CD4-positive, alpha-beta T cell (primary cell): ENCODE measurements at places on chromosomes 11 and 22.

DNA sequence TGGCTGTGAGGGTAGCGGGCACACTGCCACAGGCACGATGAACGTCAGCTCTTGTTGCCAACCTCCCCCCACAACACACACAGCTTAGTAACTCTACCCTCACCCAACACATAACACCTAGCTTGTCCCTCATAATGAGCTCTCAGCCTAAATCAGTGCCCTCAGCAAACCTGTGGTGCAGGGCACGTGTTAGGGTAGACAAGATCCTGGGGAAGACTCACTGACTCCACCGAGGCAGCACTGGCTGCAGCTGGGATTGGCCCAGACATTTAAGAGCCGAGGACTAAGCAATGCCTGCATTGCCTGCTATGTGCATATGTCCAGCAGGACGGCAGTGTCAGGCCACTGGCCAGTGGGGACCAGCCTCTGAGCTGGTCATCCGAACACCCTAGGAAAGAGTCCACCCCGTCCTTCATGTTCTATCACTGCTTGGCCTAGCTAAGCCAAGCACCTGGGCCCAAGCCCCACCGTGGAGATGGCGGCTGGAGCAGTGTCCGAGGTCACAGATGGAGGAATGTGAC lies 32.9 kb upstream of the TRIM29 start:
- DNase-seq = no peak

- no peak for DNase-seq
These were observed 1.2 kb downstream of the CSRP3 start for GRCh38 chr11:19200410-19201201.

GRCh38 chr11:61587951-61588727 lies 7.3 kb upstream of the SYT7 start:
- DNase-seq = peak; percentile 73

GRCh38 chr11:58059007-58059350 lies 28.2 kb downstream of the OR6Q1 start:
- DNase-seq = no peak

GRCh38 chr11:85385547-85385946 lies 241.6 kb downstream of the DLG2 start:
- no peak for DNase-seq

- DNase-seq = no peak
These were observed 72.1 kb downstream of the RNF169 start for GRCh38 chr11:74820763-74821162.

- no peak for DNase-seq
These were observed 23.9 kb downstream of the TSPAN32 start for GRCh38 chr11:2325719-2326118.

GRCh38 chr11:23310276-23310675 lies 450.0 kb upstream of the CCDC179 start:
- no peak for DNase-seq

- DNase-seq = no peak
These were observed 313.6 kb downstream of the ETS1 start for GRCh38 chr11:128273736-128274135.

DNA sequence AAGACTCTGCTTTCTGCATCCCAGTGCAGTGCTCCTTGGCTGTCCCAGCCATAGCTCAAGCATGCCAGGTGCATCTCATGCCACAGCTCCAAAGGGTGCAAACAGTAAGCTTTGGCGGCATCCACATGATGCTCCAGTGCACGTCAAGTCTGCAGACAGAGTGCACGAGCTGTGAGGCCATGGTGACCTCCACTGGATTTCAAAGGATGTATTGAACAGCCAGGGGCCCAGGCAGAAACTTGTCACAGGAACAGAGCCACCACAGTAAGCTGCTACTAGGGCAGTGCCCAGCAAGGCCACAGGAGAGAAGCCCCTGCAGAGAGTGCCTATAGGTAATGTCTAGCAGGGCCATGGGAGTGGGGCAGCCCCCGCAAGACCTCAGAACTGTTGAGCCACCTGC lies 206.8 kb upstream of the DDI1 start:
- DNase-seq = no peak

DNA sequence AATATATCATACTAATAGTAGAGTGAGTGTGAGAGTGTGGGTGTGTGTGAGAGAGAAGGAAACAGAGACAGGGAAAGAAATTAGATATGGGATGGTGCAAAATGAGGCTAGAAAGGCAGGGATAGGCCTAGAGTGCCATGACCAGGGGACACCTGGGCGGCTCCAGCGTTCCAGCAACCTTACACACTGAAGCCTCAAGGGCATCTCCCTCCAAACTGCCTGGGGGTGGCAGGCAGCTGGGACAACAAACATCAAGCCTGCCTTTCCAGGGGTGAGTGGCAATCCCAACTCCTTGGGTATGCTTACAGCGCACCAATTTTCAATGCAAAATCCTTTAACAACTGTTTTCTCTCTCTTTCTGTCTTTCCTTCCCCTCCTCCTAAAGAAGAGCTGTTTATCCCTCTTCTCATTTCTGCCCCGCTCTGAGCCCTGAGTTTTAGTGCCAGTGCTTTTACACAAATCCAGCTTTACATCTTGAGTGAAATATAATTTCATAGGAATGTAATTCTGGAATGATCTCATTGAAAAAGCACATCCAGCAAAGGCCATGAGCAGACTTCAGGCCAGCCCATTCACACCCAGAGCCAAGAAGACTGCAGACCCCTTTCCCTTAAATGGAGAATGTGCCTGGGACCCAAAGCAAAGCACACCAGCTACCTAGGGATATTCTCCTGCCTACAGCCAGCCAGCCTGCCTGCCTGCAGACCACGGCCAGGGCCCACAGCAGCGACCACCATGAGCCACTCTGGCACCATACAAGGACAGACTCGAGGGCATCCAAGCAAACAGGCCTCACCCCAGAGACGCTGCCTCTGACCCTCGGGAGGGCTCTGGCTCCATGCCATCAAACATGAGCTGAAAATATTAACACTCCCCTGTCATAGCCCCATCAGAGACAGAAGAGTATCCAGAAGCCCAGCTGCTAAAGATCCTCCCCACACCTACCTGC lies 90.3 kb downstream of the RPL27A start:
- no peak for DNase-seq

DNA sequence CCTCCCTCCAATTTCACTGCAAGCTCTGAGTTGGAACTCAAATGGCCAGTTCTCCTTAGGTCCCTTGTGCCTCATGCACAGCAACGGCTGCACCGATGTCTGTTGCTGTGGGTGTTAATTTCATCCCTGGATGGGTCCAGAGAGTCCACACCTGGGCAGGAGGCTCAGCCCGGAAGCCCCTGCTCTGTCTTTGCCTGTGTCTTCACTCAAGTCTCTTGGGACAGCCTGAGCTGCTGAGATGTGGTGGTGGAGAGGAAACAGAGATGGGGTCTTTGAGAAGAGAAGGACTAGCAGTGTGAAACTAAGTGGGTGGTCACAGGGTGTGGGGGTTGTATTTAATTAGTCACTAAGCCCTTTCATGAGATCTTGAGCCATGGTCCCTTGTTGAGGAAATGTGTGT lies 109.3 kb downstream of the NECTIN1 start:
- no peak for DNase-seq

GRCh38 chr11:10314199-10315072 lies 9.6 kb downstream of the ADM start:
- peak; percentile 53 for DNase-seq

- DNase-seq = no peak
These were observed 60.2 kb downstream of the ENDOD1 start for GRCh38 chr11:95149651-95150364.

DNA sequence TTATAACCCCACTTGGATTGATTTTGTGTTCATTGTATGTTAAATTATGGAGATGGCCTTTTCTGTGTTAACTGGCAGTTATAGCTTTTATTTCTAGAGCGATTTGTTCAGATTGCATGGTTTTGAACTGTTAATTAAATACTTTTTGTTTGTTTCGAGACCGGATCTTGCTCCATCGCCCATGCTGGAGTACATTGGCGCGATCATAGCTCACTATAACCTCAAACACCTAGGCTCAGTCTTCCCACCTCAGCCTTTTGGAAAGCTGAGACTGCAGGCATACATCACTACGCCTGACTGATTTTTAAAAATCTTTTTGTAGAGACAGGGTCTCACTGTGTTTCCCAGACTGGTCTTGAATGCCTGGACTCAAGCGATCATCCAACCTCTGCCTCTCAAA lies 77.0 kb downstream of the FAM83F start:
- DNase-seq = no peak

DNA sequence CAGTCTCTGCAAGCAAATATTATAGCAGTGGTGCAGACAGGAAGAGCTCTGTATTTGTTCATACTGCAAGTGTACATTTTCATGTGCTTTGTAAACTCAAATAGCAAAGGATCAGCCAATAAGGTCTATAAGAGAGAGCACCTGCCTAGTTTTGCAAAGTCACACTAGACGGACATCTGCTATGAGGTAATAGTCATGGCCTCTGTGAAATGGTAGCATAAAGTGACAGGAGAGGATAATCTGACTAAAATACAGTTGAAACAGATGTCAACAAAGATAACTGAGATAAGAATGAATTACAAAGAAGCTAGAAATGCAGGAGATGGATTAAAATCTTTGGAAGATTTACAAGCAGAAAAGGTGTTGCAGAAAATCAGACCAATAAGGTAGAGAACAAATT lies 70.6 kb upstream of the SPON1 start:
- no peak for DNase-seq

GRCh38 chr22:31852691-31853421 lies 91.5 kb upstream of the YWHAH start:
- DNase-seq = no peak

DNA sequence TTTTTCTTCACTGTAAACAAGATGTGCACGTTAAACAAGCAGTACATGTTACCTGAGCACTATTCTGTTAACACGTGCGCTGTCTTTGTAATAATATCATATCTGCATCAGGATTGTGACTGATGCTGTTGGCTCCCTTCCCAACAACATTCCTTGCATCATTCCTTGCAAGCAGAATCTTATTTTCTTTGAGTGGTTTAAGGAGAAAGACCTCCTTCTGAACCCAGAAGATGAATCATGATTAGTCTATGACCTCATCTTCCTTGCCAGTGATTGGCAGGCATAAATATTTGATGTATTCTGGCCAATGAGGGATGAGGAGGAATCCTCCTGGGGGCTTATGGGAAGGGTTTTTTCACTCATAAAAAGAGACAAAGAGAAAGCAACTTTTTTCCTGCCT lies 46.2 kb downstream of the C11orf71 start:
- no peak for DNase-seq

DNA sequence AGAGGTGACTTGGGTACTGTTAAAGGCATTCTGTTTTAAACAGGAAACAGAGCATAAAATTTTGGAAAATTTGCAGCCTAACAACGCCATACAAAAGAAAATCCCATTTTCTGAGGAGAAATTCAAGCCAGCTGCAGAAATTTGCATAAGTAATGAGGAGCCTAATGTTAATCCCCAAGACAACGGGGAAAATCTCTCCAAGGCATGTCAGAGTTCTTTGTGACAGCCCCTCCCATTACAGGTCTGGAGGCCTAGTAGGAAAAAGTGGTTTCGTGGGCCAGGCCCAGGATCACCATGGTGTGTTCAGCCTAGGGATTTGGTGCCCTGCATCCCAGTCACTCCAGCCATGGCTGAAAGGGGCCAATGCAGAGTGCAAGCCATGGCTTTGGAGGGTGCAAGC lies 1333.1 kb upstream of the TENM4 start:
- DNase-seq = no peak

DNA sequence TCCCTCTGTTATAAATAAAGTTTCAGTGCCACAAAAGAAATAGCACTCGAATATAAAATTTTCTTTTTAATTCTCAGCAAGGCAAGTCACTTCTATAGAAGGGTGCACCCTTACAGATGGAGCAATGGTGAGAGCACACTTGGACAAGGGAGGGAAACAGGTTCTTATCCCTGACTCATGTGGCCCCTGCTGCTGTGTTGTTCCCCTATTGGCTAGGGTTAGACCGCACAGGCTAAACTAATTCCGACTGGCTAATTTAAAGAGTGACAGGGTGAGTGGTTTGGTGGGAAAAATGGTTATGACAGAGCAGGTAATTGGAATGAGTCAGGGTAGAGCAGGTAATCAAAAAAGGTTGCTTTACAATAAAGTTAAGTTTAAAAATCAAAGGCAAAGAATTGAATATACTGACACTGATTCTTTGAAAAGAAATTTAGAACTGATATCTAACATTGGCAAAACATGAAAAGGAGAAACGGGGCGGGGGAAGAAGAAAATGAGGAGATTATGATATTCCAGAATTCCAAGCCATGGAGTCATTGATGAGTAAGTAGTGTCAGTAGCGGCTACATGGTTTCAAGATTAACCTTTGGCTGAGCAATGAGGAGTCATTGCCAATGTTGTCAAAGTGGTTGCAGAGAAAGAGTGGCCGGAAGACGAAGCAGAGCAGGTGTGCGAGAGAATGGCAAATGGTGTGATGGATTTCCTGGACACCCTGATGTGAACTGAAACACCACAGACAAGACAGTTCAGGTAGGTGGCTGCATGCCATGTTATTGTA lies 48.4 kb upstream of the MRGPRX1 start:
- no peak for DNase-seq

GRCh38 chr11:121131656-121132055 lies 30.6 kb downstream of the TECTA start:
- no peak for DNase-seq

DNA sequence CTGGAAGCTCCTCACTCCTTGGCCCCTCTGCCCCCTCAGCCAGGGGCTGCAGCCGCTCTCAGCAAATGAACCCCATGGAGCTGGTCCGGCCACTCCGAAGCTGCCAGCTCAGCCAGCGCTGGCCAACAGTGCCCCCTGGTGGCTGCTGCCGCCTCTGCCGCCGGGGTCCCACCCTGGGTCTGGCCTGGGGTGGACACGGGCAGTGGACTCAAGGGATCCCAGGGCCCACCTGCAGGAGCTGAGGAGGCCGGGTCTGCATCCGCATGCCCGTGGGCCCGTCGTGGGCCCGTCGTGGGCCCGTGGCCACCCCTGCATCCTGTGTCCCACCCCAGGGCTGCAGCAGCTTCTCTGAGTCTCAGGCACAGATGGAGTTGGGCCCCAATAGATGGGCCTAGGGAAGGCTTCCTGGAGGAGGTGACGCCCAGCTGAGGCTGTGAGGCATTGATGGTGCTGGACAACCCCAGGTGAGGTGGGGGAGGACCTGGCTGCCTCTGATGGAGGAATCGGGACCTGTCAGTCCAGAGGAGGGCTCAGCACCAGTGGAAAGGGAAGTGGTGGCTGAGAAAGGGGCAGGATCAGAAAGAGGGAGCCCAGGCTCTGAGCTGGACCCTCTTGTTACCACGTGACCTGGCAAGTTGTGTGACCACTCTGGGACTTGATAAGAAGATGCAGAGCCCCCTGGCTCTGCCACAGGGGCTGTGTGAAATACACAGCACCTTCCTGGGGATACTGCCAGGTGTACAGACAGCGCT lies 522.3 kb downstream of the BRD1 start:
- DNase-seq = peak; percentile 45
